ENCODE measurements at places on chromosomes 7 and 10.

DNA sequence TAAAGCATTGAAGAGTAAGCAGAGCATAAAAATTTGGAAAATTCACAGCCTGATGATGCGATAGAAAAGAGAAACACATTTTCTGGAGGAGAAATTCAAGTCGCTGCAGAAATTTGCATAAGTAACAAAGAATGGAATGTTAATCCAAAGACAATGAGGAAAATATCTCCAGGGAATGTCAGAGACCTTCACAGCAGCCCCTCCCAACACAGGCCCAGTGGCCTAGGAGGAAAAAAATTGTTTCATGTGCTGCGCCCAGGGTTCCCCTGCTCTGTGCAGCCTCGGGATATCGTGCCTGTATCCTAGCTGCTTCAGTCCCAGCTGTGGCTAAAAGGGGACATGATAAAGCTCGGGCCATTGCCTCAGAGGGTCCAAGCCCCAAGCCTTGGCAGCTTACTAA is 206.8 kb downstream of the TPK1 start:
- DNase-seq: no peak

DNA sequence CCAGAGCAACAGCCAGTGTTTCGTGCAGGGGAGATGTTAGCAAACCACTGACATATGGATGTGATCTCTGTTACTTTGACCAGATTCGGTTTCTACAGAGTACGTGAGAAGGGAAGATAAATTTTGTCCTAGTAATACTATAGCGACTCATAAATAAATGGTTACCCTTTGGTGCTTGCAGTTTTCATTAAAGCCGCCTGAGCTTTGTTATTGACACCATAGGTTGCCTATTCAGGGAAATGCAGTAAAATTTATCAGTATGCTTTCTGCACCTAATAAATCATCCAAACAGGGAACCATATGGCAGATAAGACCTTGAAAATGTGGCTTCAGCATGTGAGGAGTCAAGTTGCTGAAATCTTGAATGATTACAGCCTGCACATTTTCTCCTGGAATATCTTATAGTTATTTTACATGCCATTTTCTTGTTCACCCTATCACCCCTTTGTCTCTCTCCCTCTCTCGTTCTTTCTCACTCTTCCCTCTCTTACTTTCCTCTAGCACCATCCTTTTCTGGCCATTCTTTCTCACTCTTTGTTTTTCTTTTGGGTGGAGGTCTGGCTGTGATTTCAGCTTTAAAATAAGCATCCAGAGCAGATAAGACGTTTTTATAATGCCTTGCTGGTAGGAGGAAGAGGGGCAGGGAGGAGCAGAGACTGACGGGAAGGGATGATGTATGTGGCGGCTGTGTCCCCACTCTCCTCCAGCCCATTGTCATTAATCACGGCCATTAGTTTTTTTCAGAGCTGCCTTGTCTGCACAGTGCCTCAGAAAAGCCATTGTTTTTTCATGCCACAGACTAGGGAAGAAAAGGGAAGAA is 182.5 kb downstream of the LRMDA start:
- no peak for DNase-seq

GRCh38 chr10:16030562-16030961 is 170.3 kb upstream of the MINDY3 start:
- DNase-seq: no peak

DNA sequence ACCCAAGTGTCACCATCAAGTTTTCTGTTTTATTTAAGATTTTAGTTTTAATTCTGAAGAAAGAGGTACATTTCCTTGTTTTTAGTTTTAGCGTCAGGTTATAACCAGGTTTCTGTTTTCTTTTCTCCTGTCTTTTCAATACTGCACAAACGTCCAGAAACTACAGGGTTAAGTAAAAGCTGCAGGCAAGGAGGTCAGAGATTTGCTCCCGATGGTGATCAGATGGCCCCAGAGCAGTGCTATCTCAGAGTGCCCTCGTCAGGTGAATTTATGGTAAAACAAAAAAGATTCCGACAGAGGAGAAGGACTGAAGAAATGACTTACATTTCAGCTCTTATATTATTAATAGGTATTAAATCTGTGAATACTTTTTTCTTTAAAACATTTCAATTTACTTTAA is 128.2 kb downstream of the STRA8 start:
- DNase-seq: no peak

GRCh38 chr10:74928742-74929191 is 102.4 kb downstream of the KAT6B start:
- no peak for DNase-seq

DNA sequence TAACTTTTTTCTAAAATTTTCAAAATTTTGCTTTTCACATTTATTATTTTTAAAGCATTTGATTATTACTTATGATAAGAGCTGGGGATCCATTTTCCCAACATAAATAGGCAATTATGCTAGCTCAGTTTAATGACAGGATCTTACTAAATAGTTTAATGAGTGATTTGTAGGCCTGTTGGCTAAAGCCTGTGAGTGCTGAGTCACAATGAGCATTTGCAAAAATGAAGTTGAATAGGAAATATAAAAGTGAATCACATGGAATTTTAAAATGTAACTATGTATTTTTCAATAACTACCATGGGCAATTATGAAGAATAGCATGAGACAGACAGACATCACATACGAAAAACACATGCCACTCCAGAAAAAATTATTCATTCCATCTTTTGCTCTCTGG is 45.1 kb upstream of the ZPBP start:
- DNase-seq: no peak

DNA sequence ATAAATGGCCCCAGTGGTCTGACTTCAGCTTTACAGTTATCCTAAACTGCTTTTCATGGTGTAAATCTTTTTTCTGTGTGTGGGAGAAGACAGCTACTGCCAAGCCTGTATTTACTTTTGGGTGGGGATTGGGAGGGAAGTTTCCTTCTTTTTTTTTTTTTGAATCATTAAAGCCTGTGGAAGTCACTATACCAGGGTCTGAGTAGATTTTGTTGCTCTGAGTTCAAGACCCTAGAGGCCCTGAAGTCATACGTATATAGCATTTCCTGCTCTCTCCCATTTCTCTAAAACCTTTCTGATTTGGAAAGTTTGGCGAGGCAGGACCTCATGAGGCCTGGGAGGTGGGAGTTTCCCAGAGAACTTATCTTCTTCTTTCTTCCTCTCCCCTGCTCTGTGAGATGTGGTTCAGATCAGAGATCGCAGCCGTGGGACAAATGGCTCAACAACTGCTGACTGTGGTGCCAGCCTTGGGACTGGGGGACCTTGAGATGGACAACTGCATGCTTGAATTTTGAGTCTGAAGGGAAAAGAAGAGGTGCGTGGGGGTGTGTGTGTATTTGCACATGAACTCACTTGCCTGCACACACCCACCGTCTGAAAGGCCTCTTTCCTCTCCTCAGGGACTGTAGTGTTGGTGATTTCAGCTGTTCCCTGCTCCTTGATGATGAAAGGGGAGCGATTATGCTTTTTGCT is 18.1 kb downstream of the LRMDA start:
- DNase-seq: no peak

GRCh38 chr10:122495406-122496340 is 34.3 kb downstream of the HTRA1 start:
- DNase-seq: no peak

GRCh38 chr7:37065779-37066271 is 341.5 kb upstream of the AOAH start:
- DNase-seq: no peak

- DNase-seq: no peak
These were observed 47.5 kb upstream of the ANTXRL start for GRCh38 chr10:46239247-46239646.

DNA sequence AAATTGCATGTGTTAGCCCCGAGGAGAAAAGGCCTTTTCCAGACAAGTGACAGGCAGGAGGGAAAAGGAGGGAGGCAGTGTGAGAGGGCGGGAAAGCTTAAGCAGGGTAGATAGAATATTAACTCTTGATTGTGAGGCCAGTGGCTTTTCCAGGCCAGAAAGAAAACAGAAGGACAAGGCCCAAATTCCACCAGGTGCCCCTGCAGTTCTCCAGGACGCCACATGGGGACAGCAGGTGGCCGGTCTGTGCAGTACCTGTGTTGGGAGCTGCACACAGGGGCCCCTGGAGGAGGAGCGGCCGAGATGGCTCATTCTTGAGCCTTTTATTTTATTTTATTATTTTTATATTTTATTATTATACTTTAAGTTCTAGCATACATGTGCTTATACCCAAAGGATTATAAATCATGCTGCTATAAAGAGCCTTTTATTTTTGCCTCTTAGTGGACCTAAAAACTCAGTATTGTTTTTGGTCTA is 141.3 kb upstream of the KLF14 start:
- no peak for DNase-seq

- DNase-seq: no peak
These were observed 338.1 kb upstream of the SEMA3C start for GRCh38 chr7:81256991-81257390.

GRCh38 chr7:191105-191980 is 1.0 kb upstream of the FAM20C start:
- DNase-seq: no peak

GRCh38 chr10:35890676-35891495 is 248.8 kb upstream of the FZD8 start:
- DNase-seq: no peak

GRCh38 chr7:7231000-7231399 is 48.7 kb downstream of the C1GALT1 start:
- DNase-seq: no peak

- DNase-seq: no peak
These were observed 170.2 kb downstream of the PLXNA4 start for GRCh38 chr7:132406039-132406438.

DNA sequence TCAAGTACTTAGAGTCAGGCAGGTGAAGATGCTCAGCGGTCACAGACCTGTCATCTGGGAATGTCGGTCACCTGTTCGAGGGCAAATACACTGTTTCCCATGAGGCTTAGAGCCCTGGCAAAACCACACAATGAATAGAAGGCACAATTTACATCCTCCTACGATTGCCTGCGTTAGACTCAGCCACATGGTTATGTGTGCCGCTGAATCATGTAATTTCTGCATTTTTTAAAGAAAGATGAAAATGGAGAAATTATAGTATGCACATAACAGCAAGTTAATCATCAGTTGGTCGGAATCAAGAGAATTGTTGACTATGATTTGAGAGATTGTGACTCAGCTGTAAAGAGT is 158.2 kb downstream of the ADARB2 start:
- no peak for DNase-seq

DNA sequence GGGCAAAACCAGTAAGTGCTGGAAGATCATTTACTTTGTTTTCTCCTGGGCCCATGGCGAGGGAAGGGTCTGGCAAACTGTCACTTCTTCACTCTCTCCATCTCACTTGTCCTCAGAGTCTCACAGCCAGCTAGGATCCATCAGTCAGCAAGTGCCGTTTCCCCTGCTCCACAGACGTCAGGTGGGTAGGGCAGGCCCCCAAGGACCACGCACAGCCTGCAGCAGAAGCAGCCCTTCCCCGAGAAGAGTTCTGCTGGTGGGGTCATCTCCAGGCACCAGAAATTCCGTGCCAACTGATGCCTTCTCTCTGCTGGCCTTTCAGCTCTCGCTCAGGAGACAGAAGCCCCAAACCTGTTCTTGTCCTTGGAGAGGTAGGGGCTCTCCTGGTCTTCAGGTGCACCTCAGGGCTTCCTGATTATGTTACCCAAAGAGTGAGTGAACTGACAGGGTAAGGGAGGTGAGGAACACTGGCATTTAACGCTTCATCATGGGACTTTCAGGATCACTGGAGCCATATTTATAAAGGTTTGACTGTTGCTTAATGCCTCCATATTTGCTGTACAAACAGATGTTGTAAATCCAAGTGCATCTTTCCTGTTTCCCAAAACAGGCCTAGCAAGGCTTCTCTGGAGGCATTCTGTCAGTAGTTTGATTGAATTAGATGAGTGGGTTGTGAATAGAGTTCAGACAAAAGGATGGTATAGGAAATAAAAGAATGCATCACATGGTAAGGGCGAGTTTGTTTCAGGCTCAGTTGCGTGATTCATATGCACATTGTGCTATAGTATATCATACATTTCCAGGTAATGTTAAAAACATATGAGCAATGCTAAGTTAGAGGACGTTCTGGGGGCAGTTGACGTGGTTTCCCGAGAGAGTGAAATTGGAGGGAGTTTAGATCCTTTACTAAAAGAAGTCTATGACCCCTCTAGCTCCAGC is 13.7 kb upstream of the TSPAN15 start:
- DNase-seq: no peak

GRCh38 chr10:74418285-74418872 is 267.4 kb downstream of the ADK start:
- DNase-seq: no peak

DNA sequence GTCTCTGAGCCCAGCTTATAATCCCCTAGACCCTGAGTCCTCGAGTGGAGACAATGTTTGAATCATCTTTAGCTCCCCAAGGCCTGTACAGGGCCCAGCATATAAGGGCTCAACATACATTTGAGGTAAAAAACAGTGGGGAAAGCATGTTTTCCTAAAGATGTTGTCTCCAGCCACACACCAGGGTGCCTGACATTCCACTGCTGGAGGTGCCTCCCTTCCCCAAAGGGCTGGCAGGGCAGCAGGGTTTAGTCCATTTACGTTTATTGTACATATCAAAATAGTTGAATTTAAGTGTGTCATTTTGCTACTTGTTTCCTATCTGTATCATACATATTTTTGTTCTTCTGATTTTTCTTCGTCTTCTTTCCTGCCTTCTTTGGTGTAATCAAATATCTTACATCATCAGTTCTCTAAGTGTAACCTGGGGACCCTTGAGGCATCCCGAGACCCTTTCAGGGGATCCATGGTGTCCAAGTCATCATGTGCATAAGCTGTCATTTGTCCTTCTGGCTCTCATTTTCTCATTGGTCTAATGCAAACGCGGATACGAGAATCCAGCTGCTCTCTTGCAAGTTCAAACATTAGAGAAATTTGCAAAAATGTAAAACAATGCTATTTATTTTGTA is 101.6 kb downstream of the PDGFA start:
- DNase-seq: no peak

DNA sequence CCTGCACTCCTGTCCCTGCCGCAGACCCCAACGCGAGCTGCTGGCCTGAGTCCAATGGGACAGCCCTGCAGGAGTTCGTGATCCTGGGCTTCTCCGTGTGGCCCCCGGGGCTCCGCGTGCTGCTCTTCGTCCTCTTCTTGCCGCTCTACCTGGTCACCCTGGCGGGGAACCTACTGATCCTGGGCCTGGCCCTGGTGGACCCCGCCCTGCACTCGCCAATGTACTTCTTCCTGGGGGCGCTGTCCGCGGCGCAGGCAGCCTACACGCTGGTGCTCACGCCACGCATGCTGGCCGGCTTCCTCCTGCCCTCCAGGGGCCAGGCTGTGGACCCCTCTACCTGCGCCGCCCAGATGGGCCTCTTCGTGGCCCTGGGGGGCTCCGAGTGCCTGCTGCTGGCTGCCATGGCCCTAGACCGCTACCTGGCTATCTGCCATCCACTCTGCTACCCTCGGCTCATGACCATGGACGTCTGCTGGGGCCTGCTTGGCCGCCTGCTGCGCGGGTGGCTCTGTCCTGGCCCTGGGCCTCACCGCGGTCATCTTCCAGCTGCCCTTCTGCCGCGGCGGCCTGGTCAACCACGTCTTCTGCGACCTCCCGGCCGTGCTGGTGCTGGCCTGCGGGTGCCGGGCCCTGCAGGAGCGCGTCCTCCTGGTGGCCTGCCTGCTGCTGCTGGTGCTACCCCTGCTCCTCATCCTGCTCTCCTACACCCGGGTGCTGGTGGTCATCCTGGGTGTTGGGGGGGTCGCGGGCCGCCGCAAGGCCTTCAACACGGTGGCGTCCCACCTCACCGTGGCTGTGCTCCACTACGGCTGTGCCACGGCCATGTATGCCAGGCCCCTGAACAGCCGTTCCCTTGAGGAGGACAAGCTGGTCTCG is 71.7 kb downstream of the RBAK start:
- DNase-seq: no peak

- DNase-seq: no peak
These were observed 28.4 kb upstream of the NPFFR1 start for GRCh38 chr10:70312249-70312648.
